GF-D8 (cell line): ENCODE measurements at places on chromosomes 5 and 9.

GRCh38 chr5:65255294-65255693 is 226.4 kb downstream of the ADAMTS6 start:
- DNase-seq = no peak

- no peak for DNase-seq
Measured at GRCh38 chr9:127525401-127526188, 74.3 kb downstream of the LRSAM1 start.

DNA sequence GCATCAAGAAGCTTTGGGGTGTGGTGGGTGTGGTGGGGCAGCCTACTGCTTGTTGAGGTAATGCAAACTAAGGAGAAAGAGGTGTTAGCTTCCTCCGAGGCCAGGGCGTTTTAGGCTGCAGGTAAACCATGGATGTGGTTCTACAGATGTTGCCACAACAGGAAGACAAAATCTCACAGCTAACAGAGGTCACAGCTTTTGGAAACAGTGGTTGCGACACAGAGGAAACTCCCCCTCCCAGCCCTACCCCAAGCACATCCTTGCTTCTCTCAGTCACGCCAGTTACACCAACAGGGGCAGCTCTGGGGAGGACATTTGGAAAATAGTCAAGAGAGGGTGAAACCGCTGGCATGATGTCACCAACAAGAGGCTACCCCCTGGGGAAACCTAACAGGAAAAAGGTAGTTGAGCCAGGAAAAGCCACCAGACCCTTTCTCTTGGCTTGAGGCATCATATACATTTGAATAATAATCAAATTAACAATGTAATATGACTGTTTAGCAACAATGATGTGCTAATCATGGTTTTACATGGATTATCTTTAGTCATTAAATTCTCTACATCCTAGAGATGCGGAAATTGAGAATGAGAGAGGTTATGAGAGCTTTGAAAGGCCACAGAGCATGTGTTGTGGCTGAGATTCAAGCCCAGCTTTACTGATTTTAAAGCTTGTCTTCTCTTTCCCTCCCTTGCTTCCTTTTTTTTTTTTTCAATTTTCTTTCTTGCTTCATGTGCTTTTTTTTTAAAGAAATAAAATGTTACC is 82.2 kb upstream of the IL12B start:
- DNase-seq = peak; percentile 36

DNA sequence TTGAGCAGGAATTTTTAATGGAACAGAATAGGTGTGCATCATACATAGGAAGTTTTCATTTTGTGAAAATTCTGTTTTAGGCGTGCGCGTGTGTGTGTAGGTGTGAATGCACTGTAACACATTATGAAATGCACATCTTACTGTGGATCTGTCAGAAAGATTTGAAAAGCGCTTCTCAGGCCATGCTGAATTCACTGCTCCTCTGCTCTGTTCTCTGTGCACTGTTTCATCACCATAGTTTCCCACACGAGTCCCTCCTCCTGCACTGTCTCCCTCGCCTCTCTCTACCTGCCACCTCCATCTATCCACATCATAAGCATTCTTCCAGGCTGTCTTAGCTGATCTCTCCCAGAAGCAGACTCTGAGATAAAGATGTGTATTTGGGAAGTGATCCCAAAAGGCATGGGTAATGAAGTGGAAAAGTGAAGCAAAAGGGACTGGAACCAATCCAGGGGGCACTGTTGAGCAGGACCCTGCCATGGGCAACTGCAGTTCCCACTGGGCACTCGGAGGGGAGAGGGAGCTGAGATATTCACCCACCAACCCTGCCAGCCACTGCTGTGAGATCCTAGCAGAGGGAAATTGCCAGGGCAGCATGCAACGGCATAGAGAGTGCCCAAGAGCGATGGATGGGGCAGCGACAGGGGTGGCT is 65.9 kb downstream of the GABBR2 start:
- no peak for DNase-seq

DNA sequence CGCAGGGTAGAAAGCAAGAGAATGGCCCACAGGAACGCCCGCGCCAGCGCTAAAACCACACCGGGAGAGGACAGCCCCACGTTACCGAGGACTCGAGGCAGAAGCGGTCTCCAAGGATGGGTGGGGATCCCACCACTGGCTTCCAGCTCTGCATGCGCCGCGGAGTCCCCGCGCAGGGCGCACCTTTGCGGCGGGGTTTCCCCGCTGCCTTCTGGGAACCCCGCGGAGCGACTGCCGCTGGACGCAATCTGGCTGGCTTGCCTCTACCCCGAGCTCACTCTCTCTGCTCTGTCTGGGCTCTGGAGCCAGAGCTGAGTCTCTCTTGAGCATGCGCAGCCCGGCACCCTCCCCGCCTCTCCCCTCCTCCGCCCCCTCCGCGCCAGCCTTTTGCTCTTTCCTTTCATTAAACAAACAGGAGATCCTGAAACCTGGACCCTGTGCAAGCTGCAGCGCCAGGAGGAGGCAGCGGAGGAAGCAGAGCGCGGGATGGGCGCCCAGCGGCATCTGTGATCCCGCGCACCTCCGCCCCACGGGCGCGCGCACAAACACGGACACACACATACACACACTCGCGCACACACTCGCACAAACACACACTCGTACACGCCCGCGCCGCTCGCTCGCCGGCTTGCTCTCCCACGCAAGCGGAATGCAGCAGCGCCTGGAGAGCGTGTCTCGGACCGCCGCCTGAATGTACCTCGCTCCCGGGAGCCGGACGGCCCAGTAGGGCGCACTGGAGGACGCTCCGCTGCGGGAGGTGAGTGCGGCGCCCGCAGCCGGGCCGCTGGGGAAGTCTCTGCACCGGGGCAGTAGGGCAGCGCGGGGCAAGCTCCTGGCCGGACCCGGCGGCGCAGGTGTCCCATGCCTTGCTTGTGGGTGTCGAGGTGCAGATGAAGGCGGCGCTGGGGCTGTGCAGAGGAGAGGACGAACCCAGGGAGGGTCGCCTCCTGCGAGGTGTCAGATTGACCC is at the start of gene PLPPR1:
Gene PLPPR1, plus strand, starts transcription at position 382 of the 969 bp plus-strand sequence.
- no peak for DNase-seq

- no peak for DNase-seq
Measured at GRCh38 chr5:178377583-178378270, 145.1 kb upstream of the PHYKPL start.

GRCh38 chr5:33576726-33577590 is 136.2 kb downstream of the TARS1 start:
- no peak for DNase-seq

- DNase-seq = no peak
Measured at GRCh38 chr9:88025411-88026117, 51.2 kb upstream of the CDK20 start.

DNA sequence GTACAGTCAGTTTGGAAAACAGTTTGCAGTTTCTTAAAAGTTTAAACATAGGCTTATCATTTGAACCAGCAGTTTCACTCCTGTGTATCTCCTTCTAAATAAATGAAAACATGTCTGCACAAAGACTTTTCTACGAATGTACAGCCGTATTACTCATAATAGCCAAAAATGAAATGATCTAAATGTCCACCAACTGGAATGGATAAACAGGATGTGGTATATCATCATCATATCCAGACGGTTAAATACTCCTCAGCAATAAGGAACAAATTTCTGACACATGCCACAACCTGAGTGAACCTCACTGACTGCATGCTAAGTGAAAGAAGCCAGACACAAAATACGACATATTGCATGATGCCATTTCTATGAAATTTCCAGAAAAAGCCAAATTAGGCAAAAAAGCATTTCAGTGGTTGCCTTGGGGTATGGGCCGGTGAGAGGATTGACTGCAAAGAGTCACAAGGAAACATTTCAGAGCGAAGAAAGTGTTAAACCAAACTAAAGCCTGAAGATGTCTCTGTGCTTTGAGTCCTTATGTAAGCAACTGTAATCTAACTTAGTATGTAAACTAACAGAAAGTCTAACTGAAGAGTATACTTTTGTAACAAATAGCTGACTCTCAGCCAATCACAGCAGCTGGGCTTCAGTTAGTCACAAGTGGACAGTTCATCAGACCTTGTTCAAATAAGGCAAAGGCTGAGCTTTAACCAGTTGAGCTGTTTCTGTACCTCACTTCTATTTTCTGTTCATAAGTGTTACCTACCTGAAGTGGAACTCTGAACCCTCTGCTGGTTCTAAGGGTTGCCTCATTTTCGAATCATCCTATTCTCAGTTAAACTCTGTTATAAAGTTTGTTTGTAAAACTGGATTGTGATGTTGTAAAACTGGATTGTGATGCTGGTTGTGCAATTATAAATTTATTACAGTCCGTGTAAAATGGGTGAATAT is 65.2 kb downstream of the TRIO start:
- no peak for DNase-seq

DNA sequence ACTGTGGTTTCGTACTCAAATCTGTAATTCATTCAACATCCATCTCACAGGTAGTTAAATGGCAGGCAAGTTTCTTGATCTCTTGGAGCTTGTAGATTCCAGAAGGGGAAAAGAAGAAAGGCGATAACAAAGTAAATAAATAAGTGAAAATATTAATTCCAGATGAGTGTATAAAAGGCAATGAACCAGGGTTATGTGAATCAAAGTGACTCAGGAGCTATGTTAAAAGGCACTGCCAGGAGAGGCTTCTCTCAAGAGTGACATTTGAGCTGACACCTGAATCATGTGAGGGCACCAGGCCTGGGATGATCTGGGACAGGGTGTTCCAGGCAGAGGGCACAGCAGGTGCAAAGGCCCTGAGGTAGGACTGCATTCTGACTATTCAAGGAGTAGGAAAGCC is 45.0 kb downstream of the DOCK2 start:
- DNase-seq = no peak

DNA sequence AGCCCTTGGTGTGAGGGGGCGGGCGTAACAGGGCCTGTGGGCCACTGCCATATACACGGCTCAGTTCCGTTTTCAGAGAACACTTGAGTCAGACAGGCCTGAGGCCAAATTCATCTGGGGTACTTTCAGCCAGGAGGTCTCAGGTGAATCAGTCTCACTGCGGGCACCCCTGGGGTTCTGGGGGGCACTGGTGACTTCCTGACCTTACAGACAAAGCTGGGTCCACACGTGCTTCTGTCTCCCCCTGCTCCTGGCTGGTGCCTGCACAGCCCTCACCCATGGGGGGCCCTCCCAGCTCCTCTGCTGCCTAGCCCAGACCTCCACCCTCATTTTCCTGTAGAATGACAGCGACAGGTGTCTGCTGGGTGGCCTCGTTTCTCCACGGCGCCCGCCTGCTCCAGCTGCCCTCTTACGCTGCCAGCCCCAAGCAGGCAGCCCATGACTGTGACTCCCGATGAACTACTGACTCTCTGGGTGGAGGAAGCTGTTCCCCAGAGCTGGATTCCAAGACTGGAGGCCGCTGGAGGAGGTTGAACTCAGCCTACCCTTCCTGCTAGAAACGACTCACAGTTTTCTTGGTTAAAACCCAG is 374.1 kb upstream of the IRX4 start:
- no peak for DNase-seq

DNA sequence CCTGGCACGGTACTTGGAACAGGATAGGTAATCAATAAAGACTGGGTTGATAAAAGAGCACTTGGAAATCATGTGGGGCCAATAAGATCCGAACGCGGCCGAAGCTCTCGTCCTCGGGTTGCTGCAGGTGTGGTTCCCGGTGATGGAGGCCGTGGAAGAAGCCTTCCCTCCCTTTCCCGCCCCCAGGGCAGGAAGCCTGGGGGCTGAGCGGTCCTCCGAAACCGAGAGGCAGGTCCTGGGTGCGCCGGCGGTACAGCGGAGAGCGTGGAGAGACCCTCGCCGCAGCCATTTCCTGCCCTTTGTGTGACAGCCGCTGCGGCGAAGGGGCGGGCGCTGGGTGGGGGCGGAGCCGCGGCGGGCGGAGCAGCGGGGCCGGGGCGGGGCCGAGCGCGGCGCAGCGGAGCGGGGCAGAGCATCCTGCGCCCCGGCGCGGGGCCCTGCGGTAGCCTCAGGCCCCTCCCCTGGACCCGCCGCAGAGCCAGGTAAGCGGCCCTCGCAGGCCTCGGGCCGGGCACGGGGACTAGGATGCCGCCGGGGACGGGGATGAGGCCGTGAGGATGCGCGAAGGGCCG is at the start of gene CYFIP2:
Gene CYFIP2, plus strand, starts transcription at position 410 of the 572 bp plus-strand sequence. CDS start 19,239 bp downstream, outside the sequence.
- DNase-seq = peak; percentile 15

DNA sequence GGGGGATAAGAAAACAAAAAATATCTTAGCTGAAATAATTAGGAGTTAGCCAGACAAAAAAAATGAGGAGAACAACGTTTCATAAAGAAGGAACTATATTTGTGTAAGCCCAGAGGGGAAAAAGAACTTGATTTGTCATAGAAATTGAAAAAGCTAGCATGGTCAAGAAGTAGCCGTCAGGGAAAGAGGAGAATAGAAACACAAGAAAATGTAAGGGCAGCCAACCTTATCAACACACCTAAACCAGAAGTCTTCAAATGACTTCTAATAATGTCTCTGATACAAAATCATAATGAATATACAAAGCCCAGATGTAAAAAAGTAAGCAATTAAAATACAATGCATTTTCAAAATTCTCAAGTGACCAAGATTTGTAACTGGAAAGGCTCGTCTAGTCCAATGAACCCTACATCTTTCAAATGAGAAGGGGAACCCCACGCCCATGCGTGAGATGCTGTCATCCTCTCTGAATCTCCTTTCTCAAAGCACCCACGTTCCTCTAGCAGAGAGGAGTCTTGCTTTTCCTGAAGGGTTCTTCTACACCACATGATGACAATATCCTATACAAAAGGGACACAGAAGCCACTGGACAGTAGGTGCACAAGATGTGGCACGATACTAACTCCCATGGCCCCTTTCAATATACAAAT is 103.7 kb downstream of the ARL15 start:
- DNase-seq = no peak

- peak; percentile 95 for DNase-seq
Measured at GRCh38 chr5:163916376-163916775, 411.0 kb downstream of the MAT2B start.

DNA sequence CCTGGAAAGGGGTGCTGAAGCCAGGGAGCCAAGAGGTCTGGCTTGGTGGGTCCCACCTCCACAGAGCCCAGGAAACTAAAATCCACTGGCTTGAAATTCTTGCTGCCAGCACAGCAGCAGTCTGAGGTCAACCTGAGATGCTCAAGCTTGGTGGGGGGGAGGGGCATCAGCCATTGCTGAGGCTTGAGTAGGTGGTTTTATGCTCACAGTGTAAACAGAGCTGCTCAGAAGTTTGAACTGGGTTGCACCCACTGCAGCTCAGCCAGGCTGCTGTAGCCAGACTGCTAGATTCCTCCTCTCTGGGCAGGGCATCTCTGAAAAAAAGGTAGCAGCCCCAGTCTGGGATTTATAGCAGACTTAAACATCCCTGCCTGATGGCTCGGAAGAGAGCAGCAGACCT is 55.5 kb upstream of the FBXL17 start:
- no peak for DNase-seq

DNA sequence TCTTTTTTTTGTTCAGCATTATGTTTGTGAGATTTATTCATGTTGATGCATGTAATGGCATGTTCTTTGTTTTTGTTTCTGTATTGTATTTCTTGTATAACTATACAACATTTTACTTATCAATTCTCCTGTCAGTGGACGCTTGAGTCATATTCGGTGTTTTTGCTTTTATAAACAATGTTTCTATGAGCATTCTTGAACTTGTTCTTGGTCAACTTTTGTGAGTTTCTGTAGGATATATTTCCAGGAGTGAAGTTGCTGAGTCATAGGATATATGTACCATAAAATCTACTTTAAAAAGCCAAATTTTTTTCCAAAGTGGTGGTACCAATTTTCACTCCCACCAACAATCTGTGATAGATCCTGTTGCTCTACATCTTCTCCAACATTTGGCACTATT is 104.8 kb downstream of the VCAN start:
- DNase-seq = no peak

- no peak for DNase-seq
Measured at GRCh38 chr5:83817591-83817990, 96.9 kb upstream of the HAPLN1 start.
